Muscle of leg (tissue), 16 donors: ENCODE measurements at places on chromosomes 16 and 17. TPM values are rescaled to one million over a fixed set of nuclear protein-coding genes. Genes with fewer than 3 reads are reported as not detected.

DNA sequence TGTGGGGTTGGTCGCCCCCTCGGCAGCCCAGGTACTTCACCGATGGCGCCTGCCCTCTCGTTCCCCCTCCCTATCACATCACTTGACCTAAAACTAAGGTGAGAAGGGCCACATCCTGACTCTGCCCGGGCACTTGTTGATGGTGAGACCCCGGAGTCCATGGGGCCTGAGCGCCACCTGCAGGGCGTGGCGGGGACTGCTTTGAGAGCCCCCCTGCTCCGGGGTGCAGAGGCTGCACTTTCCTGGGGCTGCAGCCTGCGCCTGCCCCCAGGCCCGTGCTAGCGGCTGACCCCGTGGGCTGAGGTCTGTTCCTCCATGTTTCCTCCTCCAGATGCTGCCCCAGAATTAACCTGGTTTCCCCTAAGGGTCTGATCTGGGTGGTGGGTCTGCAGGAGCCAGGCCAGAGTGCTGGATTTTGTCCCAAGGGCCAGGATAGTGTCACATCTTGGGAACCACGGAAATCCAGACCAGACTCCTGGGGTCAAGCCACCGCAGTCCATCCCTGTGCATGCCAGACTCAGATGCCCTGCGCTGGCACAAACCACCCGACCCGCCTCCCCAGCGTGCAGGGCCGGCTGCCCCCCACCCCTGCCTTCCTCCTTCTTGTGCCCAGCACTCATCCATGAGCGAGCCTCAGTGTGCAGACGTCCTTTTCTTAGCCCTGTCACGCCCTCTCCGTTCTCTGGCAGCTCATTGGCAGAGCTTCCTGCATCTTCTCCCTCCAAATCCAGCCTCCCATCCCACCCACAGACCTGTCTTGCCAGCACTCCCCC is 2.7 kb downstream of the NDUFAF8 start:
- no peak overlapping the region for H3K27ac ChIP-seq
- H3K27me3 ChIP-seq: no peaks in the 10 kb centered on the region
- peaks cover 14% of the 10 kb centered on the region for H3K36me3 ChIP-seq
- H3K4me3 ChIP-seq: no peak overlapping the region

GRCh38 chr17:75335315-75335714 is 46.1 kb upstream of the SLC25A19 start:
- no peaks in the 10 kb centered on the region for H3K4me1 ChIP-seq
- no peak overlapping the region for H3K4me3 ChIP-seq
- H3K36me3 ChIP-seq: peaks cover 10% of the 10 kb centered on the region
- no peak overlapping the region for H3K27ac ChIP-seq

DNA sequence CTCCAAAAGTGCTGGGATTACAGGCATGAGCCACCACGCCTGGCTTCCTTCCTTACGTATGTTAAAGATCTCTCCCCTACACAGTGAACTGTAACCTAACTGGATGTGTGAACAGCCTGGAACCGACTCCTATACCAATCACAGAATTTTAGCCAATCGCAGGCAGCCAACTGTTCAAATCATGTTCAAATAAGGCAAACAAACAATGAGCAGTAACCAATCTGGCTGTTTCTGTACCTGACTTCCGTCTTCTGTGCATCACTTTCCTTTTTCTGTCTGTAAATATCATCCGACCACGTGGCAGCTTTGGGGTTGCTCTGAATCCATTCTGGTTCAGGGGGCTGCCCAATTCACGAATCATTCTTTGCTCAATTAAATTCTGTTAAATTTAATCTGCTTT is 27.5 kb downstream of the TEKT5 start:
- no peak overlapping the region for H3K27ac ChIP-seq
- H3K4me3 ChIP-seq: no peak overlapping the region
- DNase-seq: no peak
- H3K27me3 ChIP-seq: no peaks in the 10 kb centered on the region

DNA sequence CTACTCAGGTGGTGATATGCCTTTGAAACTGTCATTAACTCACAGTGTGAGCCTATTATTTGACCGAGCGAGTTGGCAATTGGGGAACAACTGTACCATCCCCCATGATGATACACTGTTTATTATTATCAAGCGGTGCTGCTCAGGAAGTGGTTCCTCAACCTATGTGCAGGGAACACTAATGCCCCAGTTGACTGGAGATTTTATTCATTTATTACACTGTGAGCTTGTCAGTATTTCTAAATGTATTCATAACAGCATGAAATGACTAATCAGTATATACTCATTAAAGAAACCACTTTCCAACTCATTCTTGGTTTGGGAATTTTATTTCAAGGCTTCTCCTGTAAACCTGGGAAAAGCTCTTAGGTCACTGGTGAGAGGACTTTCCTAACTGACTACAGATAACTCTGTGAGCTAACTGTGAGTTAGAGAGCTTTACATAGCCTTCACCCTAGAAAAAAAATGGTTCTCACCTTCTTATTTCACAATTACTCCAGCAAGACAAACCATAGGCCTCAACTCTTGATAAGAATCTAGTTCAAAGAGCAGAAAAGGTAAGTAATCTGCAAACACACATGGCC is 42.4 kb downstream of the NXPH3 start:
- no peak for DNase-seq
- no peak overlapping the region for H3K4me3 ChIP-seq
- no peak overlapping the region for H3K27ac ChIP-seq
- peaks cover 6% of the 10 kb centered on the region for H3K4me1 ChIP-seq
- peaks cover 61% of the 10 kb centered on the region for H3K36me3 ChIP-seq

DNA sequence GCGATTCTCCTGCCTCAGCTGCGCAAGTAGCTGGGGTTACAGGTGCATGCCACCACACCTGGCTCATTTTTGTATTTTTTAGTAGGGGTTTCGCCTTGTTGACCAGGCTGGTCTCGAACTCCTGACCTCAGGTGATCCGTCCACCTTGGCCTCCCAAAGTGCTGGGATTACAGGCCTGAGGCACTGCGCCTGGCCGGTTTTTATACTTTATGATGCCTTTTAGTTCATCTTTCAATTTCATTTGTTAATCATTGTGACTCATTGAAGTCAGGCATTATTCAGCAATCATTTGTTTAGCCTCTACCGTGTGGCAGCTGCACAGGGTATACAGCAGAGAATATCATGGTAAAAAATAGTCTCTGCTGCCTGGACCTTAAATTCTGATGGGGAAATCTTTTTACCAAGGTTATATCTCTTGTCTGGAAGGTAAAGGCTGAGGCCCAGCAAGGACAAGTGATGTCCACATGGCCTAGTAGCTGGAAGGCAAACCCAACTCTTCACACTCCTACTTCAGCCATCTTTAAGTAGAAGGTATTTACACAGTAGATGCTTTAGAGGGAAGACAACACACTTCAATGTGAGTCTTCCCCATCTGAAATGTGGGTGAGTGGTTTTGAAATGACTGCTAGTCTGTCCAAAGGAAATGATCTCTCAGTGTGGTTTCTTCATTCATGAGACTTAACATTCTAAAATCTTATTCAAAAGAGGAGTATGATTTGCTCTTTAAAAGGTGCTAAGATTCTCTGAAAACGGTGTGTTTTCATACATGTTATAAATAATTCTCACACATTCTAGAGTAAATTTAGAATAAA is 2.4 kb downstream of the PRPSAP2 start:
- H3K36me3 ChIP-seq: peaks cover 3% of the 10 kb centered on the region
- no peak for DNase-seq
- H3K27ac ChIP-seq: no peak overlapping the region
- H3K4me3 ChIP-seq: no peak overlapping the region
- peaks cover 5% of the 10 kb centered on the region for H3K4me1 ChIP-seq

NRN1L gene
- 0.75 TPM for total RNA-seq

KCNJ16 gene
- total RNA-seq: 0.22 TPM

UTS2R gene
- 2.2 TPM for total RNA-seq

GH1 gene
- not detected for total RNA-seq

PYY gene
- total RNA-seq: not detected

KRT38 gene
- total RNA-seq: not detected
